Caudate nucleus (tissue), 63 donors: ENCODE measurements at places on chromosomes 2 and 18.

DNA sequence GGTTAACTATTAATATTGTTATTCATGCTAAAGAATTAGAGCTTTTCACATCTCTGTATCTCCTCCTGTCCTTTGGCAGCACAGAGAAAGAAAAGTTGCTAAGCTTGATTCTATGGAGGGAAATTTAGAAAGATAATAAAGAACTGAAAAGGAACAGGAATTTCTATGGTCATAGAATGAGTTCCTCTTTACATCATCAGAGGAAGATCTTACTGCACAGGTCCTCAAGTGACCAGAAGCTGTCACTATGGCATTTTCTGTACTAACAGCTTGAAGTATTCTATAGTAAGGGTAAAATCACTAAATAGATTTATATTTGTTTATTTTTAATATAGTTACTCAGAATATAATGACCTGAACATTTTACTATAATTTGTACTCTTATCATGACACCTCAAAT lies 6.0 kb upstream of the PRKD3 start:
- no peak for DNase-seq

DNA sequence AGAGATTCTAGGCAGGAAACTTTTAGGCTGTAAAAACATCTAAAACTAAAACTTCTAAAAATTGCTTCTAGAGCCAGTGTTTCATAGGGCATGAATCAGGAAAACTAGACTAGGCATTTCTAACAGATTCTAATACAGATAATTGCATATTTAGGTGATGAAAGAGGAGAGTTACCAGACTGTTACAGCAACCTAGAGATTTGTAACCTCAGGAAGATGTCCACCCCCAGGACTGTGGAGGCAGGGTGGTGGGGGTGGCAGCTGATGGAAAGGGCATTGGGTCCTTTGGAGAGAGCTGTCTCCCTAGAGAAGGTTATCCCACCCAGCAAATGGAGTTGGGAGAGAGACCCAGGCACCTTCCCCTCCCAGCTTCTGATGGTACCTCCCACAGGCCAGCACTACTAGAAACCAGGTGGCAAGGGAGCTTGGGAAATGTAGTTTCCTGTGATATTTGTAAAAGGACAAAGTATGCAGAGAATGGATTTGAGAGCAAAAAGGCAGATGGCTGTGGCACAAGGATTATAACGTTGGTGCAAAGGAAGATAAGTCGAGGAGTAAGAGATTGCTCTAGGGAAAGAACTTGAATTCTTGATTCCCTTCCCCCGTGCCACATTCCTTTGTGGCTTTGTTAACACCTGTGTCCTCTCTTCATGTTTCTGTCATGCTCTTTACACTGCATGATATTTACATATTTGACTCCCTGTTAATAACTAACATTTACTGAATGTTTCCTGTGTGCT lies 75.6 kb upstream of the MGAT5 start:
- DNase-seq: no peak

DNA sequence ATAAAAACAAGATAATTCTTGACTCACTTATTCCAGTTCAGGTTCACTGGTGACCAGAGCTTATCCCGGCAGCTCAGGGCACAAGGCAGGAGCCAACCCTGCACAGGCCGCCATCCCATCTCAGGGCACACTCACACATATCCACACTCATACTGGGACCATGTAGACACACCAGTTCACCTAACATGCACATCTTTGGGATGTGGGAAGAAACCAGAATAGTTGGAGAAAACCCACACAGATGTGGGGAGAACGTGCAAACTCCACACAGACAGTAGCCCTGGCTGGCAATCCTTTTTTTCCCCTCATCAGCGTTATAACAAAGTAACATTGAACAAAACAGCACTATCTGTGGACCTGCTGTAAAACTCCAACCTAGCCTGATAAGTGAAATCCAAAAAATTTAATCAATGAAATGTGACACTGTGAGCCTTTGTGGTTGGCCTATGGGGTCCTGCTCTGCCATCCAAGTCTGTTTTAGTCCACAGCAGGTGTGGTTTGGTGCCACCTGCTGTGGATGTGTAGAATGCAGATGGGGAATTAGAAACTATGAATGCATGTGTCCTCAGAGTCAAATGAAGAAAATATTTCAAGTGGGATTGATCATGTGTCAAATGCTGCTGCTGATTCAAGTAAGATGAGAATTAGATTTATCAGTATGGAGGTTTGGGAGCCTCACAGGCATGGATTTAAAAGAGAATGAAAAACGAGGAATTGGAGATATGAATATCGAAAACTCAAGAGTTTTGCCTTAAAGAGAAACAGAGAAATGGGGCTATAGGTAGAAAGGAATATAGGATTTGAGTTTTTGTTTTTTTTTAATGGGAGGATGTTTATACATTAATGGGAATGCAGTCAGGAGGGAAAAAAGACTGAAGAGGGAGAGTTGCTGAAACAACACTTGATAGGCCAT lies 47.0 kb downstream of the UGP2 start:
- no peak for DNase-seq

DNA sequence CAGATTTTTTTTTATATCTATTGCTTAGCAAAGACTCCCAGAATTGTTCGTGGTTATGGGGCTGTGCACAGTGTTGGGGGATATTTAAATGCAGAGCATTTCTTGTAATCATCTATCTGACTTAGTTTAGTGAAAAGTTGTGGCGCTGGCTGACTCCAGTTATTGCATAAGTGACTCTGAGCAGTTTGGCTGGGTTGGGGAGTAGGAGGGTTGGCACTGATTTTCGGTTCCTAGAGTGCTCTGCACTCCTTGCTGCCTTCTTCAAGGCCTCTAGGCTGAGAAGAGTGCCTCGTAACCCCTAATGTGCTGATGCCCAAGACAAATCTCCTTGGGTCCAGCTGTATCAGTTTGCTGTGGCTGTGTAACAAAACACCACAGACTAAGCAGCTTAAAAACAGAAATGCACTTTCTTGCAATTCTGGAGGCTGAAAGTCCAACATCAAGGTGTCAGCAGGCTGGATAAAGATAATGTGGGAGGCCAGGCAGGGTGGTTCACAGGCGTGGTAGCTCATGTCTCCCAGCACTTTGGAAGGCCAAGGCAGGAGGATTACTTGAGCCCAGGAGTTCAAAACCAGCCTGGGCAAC lies 6.5 kb upstream of the IMPA2 start:
- DNase-seq: no peak

GRCh38 chr2:226711606-226712296 lies 87.9 kb downstream of the IRS1 start:
- DNase-seq: no peak

- DNase-seq: no peak
Measured at GRCh38 chr2:23221236-23221635, 163.7 kb upstream of the KLHL29 start.

GRCh38 chr2:105581555-105581944 lies 163.2 kb upstream of the NCK2 start:
- no peak for DNase-seq

GRCh38 chr18:73079920-73080319 lies 212.1 kb upstream of the NETO1 start:
- DNase-seq: no peak

DNA sequence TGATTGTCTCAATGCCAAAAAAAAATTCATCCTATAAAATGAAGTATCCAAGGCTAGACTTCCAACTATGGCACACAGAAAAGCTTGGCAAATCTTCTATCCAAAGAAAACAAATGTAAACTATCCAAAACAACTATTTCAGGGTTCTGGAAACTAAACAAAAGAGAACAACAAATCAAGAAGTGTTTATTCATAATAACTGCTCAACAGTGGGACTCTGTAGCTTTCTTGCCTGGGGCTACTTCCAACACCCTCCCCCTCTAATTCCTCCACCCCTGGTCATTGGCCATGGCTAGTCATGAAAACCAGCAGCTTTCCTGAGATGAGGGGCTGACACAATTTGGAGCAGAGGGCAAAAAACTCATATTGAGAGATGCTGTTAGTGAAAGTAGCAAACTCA lies 107.0 kb downstream of the EXOC6B start:
- DNase-seq: no peak

DNA sequence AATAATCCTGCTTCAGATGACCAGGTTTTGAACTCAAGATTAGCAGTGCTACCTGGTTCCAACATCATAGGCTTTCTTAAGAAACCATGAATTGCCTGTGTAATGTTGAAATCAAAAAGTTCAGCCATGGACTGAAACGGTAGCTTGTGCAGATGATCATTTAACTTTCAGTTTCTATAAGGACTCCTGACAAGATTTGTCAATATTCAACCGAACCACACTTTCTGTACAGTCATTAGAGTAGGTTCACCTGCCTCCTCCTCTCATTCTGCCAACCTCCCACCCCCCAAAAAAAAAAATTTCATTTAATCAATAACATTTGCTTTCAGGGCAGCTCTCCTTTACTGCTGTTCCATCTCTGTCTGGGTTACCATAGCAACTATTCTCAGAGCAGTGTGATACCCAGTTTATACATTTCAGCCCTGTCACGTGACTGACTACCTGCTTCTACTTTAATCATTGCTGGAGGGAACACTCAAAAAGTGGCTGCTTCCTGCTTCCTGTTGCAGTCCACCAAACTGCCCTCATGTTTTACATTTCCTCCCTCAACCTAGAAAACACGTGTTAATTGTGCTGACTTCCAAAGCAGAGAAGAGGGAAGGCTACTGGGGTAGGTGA lies 275.5 kb downstream of the SS18 start:
- no peak for DNase-seq

DNA sequence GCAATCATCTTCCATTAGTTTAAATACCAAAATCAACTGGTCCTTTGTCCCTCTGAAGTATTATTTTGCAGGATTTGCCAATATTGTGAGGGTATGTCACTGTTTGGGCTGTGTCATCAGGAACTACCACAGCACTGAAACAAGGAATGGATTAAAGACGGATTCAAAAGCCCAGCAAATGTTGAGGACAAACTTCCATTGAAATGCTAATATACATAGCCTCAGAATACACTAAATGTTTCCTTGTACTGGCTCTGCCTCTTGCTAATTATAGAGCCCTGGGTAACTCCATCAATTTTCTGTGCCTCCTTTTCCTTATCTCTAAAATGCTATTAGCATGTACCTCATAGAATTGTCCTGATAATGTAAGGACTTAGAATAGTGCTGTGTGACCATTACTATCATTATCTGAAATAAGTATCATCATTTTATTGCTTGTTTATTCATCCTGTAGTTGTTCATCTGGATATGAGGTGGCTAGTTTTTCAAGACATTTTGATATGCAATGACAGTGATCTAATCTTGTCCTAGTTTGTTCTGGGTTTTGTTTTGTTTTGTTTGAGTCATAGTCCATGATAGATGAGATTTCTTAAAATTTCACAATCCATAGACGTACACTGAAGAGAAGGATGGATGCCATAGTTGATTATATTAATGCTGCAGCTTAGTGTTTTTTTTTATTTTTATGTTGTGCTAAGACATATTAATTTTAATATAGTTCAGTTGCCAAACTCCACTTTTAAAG lies 333.4 kb upstream of the KCNH7 start:
- DNase-seq: no peak

- no peak for DNase-seq
Measured at GRCh38 chr2:33392366-33392765, 84.1 kb upstream of the RASGRP3 start.

DNA sequence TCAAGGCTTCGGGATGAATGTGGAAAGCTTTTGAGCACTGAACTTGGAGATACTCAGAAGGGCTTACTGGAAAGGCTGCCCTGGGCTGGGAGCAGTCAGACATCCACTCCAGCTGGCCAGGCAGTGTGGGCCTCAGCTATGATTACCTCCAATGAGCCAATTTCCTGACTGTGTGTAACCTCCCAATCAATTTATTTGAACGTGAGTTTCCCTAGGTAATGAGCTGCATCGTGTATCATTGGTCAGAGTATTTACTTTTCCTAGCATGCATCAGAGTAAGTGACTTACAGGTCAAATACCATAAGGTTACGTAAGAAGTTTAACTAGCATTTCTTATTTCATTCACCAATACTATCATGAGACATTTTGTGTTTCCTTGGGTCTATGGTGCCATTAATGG lies 11.0 kb upstream of the CTAGE1 start:
- no peak for DNase-seq

DNA sequence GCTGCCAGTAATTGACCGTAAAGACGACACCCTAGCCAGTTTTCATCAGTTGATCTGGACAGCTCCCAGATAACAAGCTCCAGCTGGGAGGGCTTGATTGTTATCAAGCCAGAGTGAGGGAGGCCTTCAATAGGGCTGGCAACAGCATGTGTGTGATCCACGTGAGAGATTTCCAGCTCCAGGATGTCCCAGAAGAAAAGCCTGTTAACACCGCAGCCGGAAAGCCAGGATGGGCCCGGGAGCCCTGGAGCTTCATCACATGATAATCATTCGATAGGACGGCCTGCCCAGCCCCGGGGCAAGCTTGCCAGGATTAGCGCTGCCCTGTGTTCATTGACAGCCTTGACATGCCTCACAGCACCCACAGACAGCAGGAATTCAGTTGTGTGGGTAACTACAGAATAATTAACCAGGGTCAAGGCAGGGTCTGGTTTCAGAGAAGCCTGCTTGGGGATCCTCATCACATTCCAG lies 182.5 kb downstream of the C1D start:
- DNase-seq: no peak

DNA sequence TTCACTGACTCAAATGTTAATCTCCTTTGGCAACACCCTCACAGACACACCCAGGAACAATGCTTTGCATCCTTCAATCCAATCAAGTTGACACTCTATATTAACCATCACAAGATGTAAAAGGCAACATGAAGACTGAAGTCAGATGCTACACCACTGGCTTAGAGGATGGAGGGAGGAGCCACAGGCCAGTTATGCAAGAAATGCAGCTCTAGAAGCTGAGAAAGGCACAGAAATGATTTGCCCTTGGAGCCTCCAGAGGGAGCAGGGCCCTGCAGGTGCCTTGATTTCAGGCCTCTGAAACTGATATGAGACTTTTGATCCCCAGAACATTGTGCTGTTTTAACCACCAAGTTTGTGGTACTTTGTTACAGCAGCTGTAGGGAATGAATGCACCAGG lies 276.3 kb downstream of the KCNS3 start:
- DNase-seq: no peak

DNA sequence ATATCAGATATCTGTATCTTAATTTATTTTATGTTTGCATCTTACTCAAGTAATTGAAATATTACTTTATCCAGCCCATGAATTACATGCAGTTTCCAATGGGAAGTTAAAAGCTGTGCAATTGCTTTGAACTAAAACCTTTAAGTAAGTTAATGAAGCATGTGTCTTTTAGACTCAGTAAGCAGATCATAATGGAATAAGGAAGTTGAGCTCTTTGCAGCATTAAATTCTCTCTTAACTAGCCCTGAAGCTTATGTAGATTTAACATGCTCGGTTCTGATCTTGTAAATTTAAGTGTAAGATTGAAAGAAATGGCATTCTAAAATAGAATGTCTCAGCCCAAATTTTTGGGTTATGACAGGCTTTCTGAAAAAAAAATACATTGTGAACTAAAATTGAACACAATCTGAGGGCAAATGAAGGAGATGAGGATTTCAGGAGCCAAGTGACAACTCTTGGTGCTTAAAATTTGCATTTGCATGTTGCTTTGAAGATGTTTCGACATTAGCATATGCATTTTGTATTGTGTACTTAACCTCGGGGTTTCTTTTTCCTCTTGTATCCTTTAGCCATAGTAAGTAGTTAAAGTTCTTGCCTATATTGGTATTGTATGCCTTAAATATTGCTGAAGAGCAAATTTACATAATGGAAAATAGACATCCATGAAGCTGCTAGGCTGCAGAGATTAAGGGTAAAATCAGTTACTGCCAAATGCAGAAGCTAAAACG lies 297.8 kb upstream of the KCNJ3 start:
- DNase-seq: no peak
